ENCODE measurements at places on chromosomes 2 and 18.

DNA sequence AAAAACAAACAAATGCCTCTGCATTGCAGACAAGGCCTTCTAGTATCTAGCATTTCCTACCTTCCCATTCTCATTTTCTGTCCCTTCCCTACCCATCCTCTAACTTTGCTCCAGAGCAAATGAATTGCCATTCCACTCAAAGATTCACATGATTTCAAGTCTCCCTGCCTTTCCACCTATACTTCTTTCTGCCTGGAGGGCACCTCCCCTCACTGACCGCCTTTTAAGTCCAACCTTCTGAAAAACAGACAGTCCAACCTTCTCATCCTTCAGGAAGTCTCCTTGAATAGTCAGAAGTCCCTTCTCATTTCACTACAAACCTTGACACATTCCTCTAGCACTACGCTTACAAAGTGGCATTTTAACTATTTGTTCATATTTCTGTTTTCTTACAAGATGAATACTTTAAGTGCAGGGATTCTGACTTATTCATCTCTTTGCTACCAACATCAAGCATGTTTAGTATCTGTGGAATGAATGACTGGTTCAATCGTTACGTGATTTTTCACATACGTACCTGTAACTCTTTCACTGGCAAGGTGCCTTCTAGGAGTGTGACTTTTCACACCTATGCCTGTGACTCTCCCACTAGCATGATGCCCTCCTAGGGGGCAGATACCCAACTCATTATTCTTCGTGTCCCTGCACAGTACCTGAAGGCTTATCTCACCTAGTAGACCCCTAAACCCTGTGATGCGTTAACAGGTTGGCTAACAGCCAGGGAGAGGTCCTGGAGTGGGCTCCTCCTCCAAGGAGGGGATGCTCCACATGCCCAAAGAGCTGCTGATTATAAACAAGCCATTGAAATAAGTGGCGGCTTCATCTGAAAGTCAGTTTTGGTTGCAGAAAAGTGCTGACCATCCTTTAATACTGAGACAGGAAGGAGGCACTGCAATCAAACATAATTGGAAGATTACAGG lies 356.2 kb downstream of the MYCN start:
- DNase-seq = no peak

DNA sequence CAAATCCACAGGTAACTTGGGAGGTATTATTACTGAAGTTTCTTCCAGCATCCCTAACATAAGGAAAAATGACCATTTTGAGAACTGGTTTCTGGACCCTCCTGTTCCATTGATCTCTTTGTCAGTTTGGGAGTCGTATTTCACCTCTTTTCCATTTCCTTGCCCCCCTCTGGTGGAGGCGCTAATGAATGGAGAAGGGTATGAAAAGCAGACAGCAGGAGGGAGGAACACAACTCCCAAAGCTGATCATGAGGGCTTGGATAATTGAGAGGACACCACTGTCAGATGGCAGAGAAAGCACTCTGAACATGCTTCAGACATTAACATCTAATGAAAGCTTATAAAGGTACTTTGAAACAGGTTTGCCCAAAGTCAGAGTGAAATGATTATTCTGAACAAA lies 56.6 kb upstream of the TLK1 start:
- DNase-seq = no peak

DNA sequence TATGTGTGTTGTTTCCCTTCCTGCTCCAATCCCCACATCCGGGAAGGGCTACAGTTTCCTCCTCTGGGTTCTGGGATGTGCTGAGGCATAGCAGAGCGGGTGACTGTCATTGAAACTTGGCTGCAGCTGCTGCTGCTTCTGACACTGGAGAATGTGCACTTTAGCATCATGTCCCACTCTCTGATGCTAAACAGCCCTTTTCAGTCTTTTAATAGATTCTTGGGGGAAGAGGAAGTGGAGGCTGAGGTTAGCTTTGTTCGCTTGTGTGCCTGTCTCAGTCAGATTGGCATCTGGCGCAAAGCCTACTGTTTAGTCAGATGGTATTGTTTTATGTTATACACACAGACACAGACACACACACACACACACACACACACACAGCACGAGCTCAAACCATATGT lies 136.5 kb upstream of the RND3 start:
- no peak for DNase-seq

- DNase-seq = no peak
Measured at GRCh38 chr18:48975120-48975816, 24.5 kb upstream of the SMAD7 start.

DNA sequence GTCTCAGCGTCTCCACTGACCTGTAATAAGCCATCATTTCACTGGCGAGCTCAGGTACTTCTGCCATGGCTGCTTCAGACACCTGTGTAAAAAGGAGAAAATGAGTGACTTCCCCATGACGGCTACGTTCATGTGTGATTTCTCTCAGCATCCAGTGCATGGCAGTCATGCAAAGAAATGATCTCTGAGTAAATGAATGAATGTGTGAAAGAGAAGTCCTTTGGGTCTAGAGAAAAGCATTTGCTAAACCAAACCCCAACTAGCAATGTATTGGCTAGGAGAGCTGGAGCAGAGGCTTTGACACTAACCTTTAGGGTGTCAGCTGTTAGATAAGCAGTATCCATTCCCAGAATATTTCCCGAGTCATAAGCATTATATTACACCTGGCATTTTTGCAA lies 417 bp downstream of the IL1B start:
- DNase-seq = no peak

- DNase-seq = no peak
Measured at GRCh38 chr18:74876630-74877243, 279.1 kb downstream of the ZNF407 start.

DNA sequence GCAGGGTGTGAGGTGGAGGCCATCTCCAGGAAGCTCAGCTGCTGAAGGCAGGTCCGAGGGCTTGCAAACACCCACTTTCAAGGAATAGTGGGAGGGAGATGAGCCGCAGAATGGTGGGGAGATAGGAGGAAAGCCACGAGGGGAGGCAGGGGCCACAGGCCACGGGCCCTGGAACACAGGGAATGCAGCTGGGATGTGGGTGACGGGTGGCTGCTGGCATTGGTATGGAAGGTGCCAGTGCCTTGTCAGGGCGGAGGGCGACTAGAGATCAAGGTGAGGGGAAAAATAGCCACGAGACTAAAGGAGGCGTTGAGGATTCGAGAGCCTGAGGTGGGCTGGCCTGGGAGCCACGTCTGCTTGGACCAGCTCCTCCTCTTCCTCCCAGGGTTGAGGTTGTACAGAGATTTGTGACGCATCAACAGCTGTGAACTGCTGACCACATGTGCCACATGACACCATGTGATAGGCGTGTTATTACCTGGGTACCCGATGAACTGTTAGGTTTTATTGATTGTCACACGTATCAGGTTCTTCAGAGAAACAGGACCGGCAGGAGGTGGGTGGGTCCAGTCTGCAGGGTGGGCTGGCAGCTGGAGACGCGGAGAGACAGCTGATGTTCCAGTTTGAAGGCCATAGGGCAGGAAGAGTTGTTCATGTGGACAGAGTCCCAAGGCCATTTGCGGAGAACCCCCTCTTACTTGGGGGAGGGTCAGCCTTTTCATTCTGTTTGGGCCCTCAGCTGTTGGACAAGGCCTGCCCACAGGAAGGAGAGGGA lies 9.9 kb downstream of the IMPA2 start:
- no peak for DNase-seq

GRCh38 chr2:116911540-116911939 lies 903.0 kb upstream of the DDX18 start:
- DNase-seq = no peak

- DNase-seq = no peak
Measured at GRCh38 chr18:51279367-51279984, 82.0 kb upstream of the MEX3C start.

- no peak for DNase-seq
Measured at GRCh38 chr2:3940661-3941060, 237.3 kb downstream of the DCDC2C start.

GRCh38 chr2:30275256-30275655 lies 43.9 kb downstream of the LBH start:
- no peak for DNase-seq

GRCh38 chr2:208112969-208113368 lies 11.4 kb downstream of the CRYGD start:
- DNase-seq = no peak

- DNase-seq = no peak
Measured at GRCh38 chr2:99819766-99820165, 322.6 kb downstream of the AFF3 start.

- no peak for DNase-seq
Measured at GRCh38 chr2:94984964-94985575, 40.4 kb upstream of the MAL start.

GRCh38 chr2:238320648-238321281 lies 447 bp downstream of the TRAF3IP1 start:
- DNase-seq = no peak

GRCh38 chr2:200479692-200480265 lies 30.1 kb downstream of the KCTD18 start:
- DNase-seq = no peak

- DNase-seq = no peak
Measured at GRCh38 chr18:76892832-76893231, 70.5 kb downstream of the ZNF236 start.

DNA sequence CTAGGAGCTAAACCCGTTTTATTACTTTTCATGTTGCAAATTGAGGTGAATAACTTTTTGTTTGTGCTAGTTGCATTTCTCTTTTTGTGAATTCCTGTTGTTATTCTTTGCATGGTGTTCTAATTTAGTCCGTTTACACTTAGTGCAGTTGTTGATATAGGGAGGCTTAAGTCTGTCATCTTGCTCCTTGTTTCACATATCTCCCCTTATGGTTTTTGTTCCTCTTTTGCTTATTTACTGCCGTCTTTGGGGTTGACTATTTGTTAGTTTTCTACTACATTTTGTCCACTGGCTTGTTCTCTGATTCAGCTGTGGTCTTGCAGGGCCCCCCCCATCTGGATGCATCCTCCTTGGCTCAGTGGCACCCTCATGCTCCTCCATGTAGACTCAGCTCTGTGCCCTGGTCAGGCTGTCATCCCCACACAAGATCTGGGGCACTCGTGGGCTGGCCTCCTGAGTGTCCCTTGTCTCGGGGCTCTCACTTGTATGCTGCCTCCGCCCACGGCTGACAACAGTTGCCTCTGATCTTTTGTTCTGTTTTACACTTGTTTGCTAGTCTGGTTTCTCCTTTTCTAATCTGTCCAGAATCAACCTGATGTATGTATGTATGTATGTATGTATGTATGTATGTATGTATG lies 42.9 kb upstream of the ASB1 start:
- DNase-seq = no peak

GRCh38 chr2:102266204-102266603 lies 45.2 kb upstream of the IL1RL1 start:
- DNase-seq = no peak

DNA sequence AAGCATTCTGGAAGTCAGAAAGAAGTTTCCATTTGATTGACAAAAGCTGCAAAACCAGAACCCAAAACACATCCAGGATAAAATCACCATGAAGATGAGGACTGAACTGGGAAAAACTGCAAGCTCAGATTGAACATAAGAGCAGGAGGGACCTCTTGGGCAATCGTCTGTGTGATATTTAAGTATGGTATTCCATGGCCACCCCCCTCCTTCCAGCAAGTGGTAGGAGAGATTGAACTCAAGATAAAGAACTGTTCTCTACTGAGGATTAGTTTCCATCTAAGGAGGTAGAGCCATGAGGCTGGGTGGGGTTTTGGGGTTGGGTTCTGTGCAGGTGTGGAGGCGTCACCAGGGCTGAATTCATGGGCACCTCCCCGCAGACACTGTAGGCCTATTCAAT lies 251.1 kb downstream of the NCKAP5 start:
- no peak for DNase-seq

- DNase-seq = no peak
Measured at GRCh38 chr2:74304332-74305148, 38.7 kb downstream of the SLC4A5 start.

DNA sequence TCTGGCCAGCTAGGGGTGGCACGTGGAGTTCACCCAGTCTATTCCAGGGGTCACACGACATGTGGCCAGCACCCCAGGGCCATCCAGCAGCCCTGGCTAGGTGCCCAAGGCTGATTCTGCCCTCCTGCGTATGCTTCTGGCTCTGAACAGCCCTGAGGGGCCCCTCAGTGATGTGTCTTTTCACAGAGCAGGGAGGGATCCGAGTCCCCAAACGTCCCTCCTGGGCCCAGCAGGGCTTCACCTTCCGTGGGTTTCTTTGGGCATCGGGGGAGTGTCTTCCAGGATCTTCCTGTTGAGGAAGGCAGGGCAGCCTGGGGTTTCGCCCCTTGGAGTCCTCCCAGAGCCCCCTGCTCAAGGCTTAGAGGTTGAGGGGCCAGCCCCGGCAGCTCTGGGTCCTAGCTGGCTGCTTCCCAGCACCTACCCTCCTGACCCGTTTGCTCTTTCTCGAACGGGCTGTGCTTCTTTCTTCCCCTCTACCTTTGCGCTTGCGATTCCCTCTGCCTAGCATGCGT lies 165.9 kb downstream of the DYSF start:
- no peak for DNase-seq
